ENCODE measurements at places on chromosomes 6 and 20. TPM values are rescaled to one million over a fixed set of nuclear protein-coding genes. Genes with fewer than 3 reads are reported as not detected.

The TTLL9 gene
- under 0.01 TPM for total RNA-seq

The TMEM14A gene
- 42.8 TPM for total RNA-seq

The SLC44A4 gene
- total RNA-seq: not detected

The SLC22A16 gene
- total RNA-seq: not detected

The SIRPD gene
- not detected for total RNA-seq

The CDK5RAP1 gene
- 20.5 TPM for total RNA-seq

The STX16 gene
- 68.6 TPM for total RNA-seq

The FAM162B gene
- total RNA-seq: 14.1 TPM

The CD93 gene
- 1.00 TPM for total RNA-seq

The ADTRP gene
- total RNA-seq: 6.9 TPM

The CFAP206 gene
- 0.37 TPM for total RNA-seq

The MEI4 gene
- total RNA-seq: not detected

The CALHM4 gene
- total RNA-seq: not detected

The BLCAP gene
- total RNA-seq: 25.3 TPM

The TFAP2B gene
- 0.33 TPM for total RNA-seq

The NMBR gene
- 0.11 TPM for total RNA-seq

The HLA-DQB1 gene
- not detected for total RNA-seq

The SAPCD1 gene
- total RNA-seq: 1.2 TPM

The PEX3 gene
- total RNA-seq: 17.9 TPM

The LPA gene
- not detected for total RNA-seq

The HLA-F gene
- total RNA-seq: 1.4 TPM

The POU3F2 gene
- not detected for total RNA-seq

The RAET1L gene
- not detected for total RNA-seq

The EPB41L1 gene
- total RNA-seq: 24.7 TPM

The RNF182 gene
- 1.8 TPM for total RNA-seq

The ERVFRD-1 gene
- 0.12 TPM for total RNA-seq

All from uterine smooth muscle cell (primary cell).